Nasal cavity respiratory epithelium epithelial cell of viscerocranial mucosa (primary cell): ENCODE measurements at places on chromosomes 7 and 10. TPM values are rescaled to one million over a fixed set of nuclear protein-coding genes. Genes with fewer than 3 reads are reported as not detected.

The ANXA7 gene
- 96.0 and 103 TPM in 2 replicates for total RNA-seq

The HMX3 gene
- 0.07 and 0.34 TPM in 2 replicates for total RNA-seq

The SLC13A1 gene
- total RNA-seq = not detected in 2 replicates

The VWDE gene
- total RNA-seq = 3.1 and 3.8 TPM in 2 replicates

The EPO gene
- total RNA-seq = not detected in 2 replicates

The MMP21 gene
- total RNA-seq = not detected in 2 replicates

The C10orf71 gene
- not detected in 2 replicates for total RNA-seq

The VENTX gene
- not detected in 2 replicates for total RNA-seq

The TUBAL3 gene
- total RNA-seq = 0.34 and 0.36 TPM in 2 replicates

The MINDY4 gene
- total RNA-seq = 1.4 and 3.5 TPM in 2 replicates

The PCLO gene
- 3.1 and 6.6 TPM in 2 replicates for total RNA-seq

The AKR1C4 gene
- total RNA-seq = not detected in 2 replicates

The ASZ1 gene
- not detected in 2 replicates for total RNA-seq

The INPP5A gene
- 15.9 and 20.5 TPM in 2 replicates for total RNA-seq

The PTPRE gene
- total RNA-seq = 14.0 and 30.3 TPM in 2 replicates

The TBXAS1 gene
- total RNA-seq = under 0.01 and 1.3 TPM in 2 replicates
